Stimulated activated CD4-positive, alpha-beta T cell treated with anti-CD3 and anti-CD28 coated beads, Interleukin-1b, Interleukin-23, amount 100 ng/mL, for 1 hour (primary cell): ENCODE measurements at places on chromosomes 13 and 19.

DNA sequence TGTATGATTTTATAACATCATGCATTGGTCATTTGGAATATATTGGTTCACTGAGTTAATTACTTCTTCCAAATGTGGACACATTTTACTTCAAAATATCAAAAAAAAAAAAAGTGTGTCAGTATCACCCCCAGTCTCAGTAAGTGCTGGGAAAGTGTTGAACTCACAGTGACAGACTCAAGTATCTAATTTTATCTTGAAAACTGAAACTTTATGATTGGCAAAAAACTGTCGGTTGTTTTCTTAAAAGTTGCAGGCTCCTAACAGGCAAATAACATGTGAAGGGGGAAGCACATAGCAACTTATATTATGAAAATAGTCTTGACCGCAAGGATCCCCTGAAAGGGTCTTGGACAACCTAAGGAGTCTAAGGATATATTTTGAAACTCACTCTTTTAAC lies 33.5 kb upstream of the TPP2 start:
- DNase-seq, result no peak

DNA sequence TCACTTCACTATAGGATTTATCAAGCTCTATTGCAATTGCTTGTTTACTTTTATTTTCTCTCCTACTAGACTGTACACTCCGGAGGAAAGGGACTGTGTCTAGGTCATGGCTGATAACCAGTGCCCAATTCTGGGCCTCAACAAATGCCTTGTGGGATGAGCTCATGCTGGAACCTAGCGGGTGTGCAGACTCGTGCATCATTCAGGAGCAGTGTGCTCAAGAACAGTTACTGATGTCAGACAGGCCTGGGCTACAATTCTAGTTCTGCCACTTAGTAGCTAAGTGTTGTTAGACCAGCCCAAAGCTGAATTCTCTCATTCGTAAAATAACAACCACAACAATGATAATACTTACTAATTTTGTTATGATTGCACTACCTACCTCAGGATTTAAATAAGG lies 95.4 kb downstream of the CYSLTR2 start:
- DNase-seq, result no peak

DNA sequence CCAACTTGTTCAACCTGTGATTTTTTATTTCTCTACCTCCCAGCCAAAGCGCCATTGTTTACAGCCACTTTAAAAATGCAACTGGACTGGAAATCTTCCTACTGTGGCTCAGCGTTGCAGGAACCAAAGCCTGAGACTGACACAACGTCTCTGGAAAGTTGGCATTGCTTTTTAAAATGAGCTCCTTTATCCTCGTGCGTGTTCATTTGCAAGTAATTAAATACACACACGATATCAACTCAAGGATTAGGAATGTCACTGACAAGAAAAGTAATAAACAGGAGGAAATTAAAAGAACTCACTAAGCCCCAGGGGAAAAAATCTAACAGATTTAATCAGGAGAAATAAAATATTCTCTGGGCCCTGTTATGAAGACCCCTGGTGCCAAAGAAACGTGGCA lies 184.6 kb upstream of the IRS2 start:
- DNase-seq, result no peak

DNA sequence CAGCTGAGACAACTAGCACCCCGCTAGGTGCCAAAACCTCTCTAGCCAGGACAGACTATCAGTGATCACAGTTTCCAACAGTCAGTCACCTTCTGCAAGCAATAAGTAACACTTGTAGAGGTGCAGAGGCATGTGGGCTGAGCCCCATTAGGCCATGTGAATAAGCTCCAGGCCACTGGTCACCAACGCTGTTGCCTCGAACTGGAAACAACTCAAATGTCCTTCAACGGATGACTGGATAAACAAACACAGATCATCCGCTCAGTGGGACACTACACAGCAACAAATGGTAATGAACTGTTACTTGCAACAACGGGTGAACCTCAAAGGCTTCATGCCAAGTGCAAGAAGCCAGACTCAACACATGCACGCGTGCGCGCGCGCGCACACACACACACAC lies 27.5 kb upstream of the TMEM160 start:
- no peak for DNase-seq

- no peak for DNase-seq
These were observed 548.6 kb upstream of the SLITRK5 start for GRCh38 chr13:87122551-87122950.

- DNase-seq, result no peak
These were observed 2.8 kb downstream of the MIR17HG start for GRCh38 chr13:91349992-91350911.

GRCh38 chr19:15234431-15235130 lies 2.3 kb upstream of the EPHX3 start:
- DNase-seq, result no peak

GRCh38 chr13:73835138-73835721 lies 299.0 kb downstream of the KLF12 start:
- no peak for DNase-seq

GRCh38 chr13:51845574-51846318 lies 769 bp upstream of the TMEM272 start:
- no peak for DNase-seq

DNA sequence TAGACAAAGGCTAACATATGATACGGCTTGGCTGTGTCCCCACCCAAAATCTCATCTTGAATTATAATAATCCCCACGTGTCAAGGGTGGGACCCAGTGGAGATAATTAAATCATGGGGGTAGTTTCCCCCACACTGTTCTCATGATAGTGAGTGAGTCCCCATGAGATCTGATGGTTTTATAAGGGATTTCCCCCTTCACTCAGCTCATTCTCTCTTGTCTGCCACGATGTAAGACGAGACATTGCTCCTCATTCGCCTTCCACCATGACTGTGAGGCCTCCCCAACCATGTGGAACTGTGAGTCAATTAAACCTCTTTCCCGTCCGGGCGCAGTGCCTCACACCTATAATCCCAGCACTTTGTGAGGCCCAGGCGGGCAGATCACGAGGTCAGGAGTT lies 143.5 kb downstream of the RXFP2 start:
- DNase-seq, result no peak

- no peak for DNase-seq
These were observed 6.3 kb downstream of the MCOLN1 start for GRCh38 chr19:7528522-7529245.

DNA sequence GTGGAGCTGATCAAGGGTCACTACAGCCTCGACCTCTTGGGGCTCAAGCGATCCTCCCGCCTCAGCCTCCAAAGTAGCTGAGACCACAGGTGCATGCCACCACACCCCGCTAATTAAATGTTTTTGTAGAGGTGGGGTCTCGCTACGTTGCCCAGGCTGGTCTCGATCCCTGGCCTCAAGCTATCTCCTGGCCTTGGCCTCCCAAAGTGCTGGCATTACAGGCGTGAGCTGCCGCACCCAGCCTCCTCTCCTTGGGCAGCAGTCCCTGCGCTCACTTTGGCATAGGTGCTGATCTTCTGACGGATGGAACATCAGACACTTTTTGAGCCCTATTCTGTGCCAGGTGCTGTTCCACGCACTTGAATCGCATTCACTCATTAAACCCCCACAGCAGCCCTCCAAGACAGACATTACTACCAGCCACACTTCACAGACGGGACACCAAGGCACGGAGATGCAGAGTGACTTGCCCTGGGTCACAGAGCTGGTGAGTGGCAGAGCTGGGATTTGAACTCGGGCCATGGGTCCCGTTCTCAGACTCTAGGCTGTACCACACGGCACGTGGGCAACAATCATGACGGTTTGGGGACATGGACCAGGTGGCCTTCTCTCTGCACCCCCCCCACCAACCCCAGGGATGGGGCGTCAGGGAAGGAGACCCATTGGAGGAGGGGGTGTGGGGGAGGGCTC lies 3.2 kb downstream of the MEIS3 start:
- DNase-seq, result no peak

DNA sequence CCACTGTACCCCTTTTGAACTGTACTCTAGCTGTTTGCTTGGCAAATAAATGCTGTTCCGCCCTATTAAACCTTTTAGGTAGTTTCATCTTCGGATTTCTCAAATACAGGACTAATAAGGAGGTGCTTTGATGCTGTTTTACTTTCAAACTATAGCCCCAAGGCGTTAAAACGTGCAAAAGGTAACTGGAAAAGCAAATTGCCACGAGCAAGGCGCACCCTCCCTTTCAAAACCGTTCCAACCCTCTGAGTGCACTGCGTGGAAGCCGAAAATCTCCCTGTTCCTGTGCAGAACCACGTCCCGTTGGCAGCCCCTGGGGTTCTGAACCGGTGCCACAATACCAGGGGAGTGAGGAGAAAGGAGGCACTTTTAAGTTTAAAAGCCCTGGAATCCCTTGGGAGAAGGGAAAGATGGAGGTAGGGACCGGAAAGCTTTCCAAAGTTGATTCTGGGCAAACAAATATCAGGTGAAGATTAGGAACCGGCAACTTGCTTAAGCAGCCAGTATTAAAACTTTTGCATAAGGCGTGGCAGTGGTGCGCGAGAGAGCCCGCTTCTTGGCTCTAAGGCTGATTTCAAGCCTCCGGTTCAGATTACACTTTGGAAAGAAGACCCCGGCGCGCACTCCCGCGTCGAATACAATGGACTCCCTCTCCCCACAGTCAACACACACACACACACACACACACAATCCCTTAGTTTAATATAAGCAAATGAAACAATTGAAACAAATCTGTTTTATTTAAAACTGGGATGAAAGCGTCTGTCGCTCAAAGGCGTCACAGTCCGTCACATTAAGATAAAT lies 9.5 kb downstream of the POU4F1 start:
- DNase-seq, result no peak

- no peak for DNase-seq
These were observed 543.1 kb upstream of the SLITRK5 start for GRCh38 chr13:87128036-87128435.

GRCh38 chr13:33139184-33139583 lies 123.0 kb downstream of the KL start:
- DNase-seq, result no peak

DNA sequence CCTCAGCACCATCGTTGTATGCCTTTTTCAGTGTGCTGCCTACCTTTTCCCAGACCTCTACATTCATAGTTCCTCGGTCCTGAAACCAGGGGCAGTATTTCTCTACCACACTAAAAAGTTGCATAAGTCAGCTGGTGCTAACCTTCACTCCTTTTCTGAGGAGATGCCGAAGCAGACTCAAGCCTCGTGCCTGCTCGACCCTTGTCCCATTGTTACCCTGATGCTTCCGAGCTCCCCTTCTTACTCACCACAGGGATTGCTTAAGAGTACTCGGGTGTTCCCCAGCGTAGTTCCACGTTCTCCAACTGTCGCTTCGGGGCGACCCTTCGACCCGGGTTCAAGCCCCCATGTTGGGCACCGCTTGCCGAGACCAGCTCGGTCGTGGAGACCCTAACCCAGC lies 19.0 kb upstream of the IL17D start:
- no peak for DNase-seq

- no peak for DNase-seq
These were observed 816.2 kb upstream of the ATXN8OS start for GRCh38 chr13:69291292-69291906.

- DNase-seq, result no peak
These were observed 44.5 kb upstream of the PCDH8 start for GRCh38 chr13:52892925-52893324.

- no peak for DNase-seq
These were observed 52.7 kb downstream of the ATP11A start for GRCh38 chr13:112742583-112742982.

GRCh38 chr13:91722267-91722884 lies 324.0 kb downstream of the GPC5 start:
- DNase-seq, result no peak

- no peak for DNase-seq
These were observed 766 bp downstream of the CEBPG start for GRCh38 chr19:33374236-33374714.

GRCh38 chr13:113551081-113552000 lies 33.2 kb upstream of the TFDP1 start:
- DNase-seq, result no peak

DNA sequence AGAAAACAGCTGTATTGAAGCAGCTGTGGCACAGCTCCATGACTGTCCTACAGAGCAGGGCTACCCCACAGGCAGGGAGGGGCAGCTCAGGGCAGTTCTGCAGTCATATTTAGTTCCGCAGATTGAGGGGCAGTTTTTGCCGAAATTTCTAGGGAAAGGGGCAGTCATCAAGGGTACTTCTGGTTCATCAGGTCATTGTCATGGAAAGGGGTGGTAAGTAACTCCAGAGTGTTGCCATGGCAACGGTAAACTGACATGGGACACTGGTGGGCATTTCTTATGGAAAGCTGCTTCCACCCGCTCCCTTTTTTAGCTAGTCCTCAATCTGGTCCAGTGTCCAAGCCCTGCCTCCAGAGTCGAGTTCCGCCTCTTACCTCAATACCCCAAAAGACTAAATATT lies 702.8 kb downstream of the LIG4 start:
- no peak for DNase-seq

DNA sequence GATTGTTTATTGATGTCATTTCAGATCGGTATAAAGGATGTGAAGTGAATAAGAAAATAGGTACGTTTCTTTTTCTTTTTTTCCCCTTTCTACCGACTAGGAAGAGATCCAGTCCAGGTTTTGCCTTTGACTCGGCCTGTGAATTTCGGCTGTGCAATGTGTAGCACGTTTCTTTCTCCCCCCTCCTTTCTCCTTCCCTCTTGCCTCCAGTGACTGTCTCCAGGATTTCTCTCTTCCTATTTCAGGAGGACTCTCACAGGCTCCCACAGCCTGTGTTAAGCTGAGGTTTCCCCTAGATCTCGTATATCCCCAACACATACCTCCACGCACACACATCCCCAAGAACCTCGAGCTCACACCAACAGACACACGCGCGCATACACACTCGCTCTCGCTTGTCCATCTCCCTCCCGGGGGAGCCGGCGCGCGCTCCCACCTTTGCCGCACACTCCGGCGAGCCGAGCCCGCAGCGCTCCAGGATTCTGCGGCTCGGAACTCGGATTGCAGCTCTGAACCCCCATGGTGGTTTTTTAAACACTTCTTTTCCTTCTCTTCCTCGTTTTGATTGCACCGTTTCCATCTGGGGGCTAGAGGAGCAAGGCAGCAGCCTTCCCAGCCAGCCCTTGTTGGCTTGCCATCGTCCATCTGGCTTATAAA lies at the start of gene GPC6:
Gene GPC6, plus strand, starts transcription at position 185 of the 657 bp plus-strand sequence.
- no peak for DNase-seq

DNA sequence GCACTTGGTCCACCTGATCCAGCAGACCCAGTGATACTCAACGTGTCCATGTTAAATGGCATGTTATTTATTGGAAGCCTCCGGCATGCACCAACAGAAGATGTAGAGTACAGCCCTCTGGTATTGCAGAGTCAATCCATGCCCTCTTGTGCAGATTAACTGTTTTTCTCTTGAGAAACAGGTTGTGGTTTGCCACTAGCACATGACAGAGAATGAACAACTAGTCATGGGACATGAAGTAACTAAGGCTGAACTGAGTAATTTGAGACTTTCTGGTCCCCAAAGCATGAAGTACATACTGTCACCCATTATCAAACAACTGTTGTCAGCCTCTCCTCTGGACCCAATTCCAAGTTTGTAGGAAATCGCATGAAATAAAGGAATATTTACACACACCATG lies 3.2 kb downstream of the ZNF562 start:
- no peak for DNase-seq

GRCh38 chr19:18014197-18014596 lies 6.2 kb downstream of the ARRDC2 start:
- no peak for DNase-seq

DNA sequence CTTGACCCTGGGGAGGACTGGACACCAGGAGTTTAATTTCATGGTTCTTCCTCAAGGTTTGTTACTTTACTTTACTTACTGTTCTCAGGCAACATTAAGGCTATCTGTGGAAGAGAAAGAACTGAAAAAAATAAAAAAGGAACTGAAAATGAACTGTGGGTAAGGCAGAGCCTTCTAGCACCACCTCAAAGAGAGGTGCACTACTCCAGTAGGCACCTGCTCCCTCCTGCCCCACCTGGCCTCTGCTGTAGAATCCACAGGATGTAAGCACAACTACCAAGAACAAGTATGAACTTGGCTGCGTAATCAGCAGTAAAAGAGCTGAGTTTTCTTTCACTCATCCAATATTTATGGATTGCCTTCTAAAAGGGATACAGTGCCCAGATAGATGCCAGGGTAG lies 12.2 kb downstream of the ZNF112 start:
- DNase-seq, result no peak
